Stimulated activated CD8-positive, alpha-beta memory T cell treated with anti-CD3 and anti-CD28 coated beads, Interleukin-4, amount 100 ng/mL, for 1 hour (primary cell): ENCODE measurements at places on chromosomes 16 and 17.
A peak's percentile ranks its signal among the peaks of the same experiment; 100 is the strongest.

- DNase-seq = no peak
Observed at GRCh38 chr16:63361032-63361624, 1324.9 kb upstream of the CDH8 start.

DNA sequence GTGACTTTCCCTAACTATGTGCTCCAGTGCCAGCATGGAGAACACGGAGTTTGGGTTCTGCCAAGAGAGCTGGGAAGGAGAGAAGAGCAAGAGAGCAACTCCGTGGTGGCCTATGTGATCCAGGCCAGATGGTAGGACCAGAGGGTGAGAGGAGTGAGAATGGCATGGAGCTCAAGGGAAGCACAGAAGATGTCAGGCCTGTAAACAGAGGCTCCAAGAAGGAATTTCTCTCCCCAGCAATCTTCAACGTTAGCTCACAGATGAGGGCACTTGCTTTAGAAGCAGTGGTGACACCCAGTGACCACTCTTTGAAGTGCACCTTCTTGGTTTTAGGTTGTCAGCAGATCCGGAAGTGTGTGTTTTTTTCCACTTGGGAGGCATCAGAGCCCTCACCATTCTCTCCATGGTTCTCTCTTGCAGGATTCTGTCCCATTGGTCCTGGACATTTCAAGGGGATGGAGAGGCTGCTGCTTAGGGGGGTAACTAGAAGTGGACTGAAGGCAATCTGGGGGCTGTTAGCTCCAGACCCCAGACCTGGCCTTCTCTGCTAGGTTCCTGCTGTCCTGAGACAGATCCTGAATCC lies 18.1 kb upstream of the TMEM98 start:
- no peak for DNase-seq

GRCh38 chr17:56257075-56257474 lies 103.8 kb downstream of the ANKFN1 start:
- DNase-seq = no peak

DNA sequence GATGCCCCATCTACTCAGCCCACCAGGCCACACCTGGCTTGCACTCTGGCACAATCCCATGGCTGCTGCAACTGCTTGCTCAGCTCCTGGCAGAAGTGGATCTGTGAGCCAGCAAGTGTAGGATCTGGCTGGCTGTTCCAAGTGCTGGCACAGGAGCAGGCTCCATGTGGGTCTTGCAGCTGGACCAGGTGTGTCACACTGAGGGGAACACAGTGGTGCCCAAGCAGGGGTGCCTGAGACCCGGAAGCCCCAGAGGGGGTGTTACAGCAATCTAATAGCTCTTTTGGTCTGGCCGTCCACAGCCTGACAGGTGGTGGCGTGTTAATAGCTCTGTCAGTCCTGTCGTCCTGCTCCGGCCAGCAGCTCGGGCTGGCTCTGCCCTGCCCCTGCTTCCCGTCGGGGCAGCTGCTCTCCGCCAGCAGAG lies 19.6 kb upstream of the GOT2 start:
- no peak for DNase-seq

GRCh38 chr16:30149250-30149930 lies 26.4 kb upstream of the MAPK3 start:
- DNase-seq = no peak

DNA sequence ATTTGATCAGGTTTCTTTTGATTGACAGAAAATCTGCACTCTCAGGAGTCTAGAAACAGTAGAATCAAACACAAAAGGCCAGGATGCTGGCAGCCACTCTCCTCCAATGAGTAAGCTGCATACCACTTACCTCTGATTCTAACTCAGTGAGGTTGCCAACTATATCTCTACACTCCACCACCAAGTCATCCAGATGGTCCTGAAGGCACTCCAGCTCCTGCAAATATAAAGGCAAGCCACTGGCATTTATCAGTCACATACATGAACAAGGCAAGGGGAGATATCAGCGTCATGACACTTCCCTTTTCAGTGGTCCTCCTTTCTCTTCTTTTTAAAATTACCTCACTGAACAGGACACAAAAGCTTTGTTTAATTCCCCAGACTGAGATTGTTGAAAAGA lies 53.1 kb upstream of the CLEC18B start:
- no peak for DNase-seq

- DNase-seq = no peak
Observed at GRCh38 chr16:66901626-66902025, 17.1 kb downstream of the CDH16 start.

- DNase-seq = no peak
Observed at GRCh38 chr16:48140821-48141220, 15.0 kb downstream of the ABCC12 start.

GRCh38 chr16:70508752-70509151 lies 14.6 kb downstream of the COG4 start:
- DNase-seq = no peak

DNA sequence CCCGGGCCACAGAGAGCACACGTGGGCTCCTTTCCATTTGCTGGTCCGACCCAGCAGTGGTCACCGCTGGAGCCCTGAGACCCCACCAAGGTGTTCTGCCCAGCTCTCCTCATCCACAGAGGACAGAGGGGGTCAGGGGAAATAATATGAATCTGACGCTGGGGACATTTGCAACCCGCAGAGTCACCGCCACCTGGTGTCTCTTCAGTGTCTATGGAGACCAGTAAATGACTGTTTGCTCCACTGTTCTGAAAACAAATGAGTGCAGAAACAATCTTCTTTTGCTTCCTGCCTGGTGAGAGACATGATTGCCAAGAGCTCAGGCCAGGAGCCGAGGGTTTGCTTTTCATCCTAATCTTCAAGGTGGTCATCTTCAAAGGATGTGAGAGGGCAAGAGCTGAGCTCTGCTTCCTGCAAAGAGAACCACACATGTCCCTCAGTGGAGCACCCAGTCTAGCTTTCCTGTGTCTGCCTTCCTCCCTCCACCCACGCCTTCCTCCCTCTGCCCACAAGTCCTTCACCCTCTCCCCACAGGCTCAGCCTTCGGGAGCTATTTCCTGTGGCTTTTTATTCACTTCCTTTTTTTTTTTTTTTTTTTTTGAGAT lies 14.7 kb upstream of the KLHDC4 start:
- DNase-seq = no peak

DNA sequence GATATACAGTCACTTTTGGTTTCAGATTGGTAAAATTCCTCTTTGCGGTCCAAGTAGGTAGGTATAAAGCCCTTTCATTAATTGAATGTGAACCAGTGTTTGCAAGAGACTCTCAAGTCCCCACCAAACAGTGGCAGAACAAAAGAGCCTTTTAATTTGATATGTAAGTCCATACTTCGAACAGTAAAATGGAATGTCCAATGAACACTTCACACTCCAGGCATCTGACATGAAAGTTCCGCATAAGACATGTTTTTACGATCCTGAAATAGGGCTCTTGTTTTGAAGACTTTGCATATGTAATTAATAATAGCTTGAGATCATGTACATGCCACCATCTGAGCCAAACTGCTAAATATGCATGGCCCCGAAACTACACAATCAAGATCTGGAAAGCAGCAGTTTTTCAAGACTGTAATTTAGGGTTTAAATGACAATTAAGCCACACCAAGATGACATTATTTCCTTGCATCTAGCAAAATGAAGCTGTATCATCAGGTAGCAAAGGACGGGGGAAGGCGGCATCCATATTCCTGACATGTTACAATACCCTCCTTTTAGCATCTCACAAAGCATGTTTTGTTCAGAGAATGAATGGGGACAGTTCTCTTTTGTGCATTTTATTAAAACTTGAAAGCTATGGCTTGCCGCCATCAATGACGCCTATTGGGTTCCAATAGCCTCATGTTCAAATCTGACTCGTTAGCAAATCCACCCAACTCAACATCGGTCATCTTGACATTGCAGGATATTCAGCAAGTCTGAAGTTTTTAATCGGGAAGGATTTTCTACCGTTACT lies 39.4 kb downstream of the LITAF start:
- no peak for DNase-seq

- DNase-seq = peak; percentile 44
Observed at GRCh38 chr17:76772842-76773525, 35.1 kb downstream of the MFSD11 start.

GRCh38 chr16:46859719-46860152 lies 24.4 kb upstream of the GPT2 start:
- DNase-seq = no peak

DNA sequence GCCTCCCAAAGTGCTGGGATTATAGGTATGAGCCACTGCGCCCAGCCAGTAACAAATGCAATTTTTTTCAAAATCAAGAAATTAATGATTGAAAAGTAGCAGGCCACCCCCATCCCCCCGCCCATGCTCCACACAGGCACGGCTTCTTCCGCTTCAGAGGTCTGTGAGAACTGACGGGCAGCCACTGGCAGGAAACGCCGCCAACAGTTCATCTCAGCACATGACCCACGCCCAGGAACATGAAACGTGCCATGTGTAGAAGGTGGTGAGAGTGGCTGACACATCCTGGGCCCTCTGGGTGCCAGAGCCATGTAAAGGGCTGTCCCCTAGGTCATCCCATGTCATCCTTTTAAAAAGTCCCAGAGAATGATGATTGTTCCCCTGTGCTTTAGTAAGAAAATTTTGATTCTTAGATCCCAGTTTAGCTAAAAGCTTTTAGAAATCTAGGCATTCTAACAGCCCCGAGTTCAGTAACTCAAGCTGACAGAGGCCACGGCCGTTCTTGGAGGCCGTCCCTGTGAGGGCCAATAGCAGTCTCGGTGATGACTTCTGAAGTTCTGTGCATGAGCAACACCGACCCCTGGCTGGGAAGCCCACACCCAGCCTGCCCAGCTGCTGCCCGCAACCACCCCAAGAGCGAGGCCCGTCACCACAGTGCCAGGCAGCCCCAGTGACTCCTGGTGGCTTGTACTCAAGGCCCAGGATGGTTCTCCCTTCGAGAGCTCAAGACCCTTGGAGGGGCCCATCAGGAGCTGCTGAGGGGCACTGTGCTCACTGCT lies 52.1 kb downstream of the KLHDC4 start:
- peak; percentile 23 for DNase-seq

DNA sequence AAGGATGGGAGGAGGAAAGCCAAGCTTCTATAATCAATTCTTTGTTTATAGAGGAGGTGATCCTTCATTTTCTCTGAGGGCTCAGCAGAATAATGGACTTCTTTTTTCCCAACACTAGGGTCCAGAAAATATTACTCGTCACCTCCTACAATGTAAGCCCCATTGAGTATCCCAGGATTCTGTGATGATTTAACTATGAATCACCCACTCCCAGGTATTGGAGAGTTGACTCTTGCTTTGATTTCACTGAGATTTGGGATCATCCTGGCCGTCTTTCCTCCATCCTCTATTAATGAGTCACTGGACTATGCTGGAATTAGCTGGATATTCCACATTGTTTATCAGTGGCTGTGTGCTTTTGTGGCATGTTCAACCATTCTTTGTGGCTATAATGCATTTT lies 452.0 kb downstream of the NPIPA7 start:
- no peak for DNase-seq

GRCh38 chr16:52376676-52377280 lies 170.2 kb downstream of the TOX3 start:
- no peak for DNase-seq
